Stimulated activated CD8-positive, alpha-beta memory T cell treated with anti-CD3 and anti-CD28 coated beads, Interleukin-7, amount 100 ng/mL, for 1 hour (primary cell): ENCODE measurements at places on chromosomes 4 and X.

DNA sequence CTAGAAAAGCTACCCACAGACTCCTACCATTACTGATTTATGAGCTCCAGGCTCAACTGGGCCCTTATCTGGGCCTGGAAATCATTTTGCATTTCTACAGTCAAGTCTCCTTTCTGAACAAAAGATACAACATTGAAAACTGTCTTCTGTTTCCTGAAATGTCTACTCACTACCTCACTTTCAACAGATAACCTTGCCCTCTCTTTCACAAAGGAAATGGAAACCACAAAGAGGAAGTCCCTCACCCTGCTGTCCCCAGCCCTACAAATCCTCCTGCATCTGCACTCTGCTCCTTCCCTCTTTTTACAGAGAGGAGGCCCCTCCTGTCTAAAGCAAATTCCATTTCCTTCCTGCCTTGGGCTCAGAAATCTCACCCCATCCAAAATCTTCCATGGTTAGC lies 24.8 kb upstream of the CYBB start:
- no peak for DNase-seq

DNA sequence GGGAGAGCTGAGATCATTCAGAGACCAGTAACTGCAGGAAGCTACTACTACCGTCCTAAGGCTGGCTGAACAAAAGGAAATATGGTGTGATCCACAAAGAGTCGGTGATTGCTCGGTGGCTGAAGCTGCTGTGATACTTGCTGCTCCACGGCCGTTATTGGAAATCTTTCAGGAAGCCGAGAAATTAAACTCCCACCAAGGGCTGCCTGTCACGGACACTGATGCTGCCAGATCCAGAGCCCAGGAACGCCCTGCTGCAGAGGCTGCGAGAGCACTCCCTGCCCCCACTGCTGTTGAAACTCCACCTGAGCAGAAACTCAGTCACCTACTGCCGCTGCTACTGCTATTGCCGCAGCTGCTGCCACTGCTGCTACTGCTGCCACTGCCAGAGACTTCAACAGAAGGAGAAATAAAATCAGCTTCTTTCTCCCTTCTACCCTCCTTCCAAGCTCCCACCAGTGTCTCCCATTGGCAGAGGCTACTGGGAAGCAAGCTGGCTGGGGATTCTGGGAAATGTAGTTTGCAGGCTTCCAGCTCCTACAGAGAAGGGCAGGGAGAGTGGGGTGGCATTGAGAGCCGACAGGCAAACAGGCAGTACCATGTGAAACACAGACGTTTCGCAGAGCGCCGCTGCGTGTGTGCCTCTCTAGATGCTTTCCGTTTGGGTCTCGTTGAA lies 126.0 kb upstream of the ENPP6 start:
- no peak for DNase-seq

DNA sequence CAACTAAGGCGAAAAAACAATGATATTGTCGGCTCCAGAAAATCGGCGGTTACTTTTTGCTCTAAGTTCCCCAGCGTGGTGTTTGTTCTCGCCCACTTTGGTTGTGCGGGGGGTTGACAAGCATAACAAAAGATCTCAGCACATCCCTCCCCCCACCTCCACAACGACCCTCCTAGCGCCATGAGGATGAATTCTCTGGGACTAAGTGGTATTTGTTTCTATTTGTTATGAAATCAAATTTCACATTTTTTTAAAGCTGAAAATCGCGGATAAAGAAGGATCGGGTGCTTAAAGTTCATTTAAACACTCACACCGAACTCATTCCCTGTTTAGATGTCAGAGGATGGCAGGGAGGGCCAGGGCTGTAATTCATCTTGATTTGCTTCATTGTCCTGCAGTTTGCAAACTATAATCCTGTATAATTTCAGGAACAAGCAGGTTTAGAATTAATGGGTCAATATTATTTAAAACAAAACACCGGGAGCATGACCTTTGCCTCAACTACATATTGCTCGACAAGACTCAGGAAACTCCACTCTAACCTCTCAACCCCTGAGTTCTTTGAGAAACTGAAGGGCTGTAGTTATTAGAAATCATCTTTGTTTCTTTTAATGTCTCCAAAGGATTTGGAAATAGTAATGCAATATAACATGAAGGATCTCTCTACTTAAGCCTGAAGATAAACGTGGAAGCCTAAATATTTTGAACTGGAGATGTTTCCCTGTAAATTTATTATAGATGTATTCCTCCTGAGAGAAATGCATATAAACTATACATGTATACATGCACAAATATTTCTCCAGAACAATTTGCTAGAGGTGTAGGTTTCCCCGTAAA lies 6.4 kb downstream of the PITX2 start:
- no peak for DNase-seq

DNA sequence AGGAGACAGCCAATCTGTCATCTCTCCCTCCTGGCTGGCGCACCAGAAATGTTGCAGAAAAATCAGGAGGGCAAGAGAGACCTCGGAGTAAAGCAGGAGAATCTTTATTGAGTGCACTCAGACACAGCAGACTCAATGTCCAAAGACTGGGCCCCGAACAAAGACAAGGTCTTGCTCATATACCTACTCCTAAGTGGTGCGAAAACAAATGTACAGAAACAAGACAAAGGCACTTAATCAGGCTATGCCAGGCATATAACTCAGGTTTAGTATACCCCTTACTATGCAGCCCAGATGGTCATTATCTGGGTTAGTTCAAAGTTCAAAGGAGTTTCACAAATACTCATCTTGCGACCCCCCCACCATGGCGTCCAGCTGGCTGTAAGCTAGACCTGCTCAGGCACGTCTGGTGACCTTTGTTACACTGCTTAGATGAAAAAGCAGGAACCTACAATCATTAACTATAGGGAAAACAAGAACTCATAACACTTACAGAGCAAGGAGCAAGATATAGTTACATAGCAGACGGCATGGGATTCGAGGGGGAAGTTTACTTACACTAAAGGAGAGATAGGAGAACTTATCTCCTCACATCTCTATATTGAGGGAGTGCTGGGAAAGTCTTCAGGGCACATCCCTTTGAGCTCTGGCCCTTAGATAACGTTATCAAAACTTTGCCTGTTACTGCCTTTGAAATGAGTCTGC lies 27.5 kb downstream of the SULT1E1 start:
- DNase-seq, result no peak

GRCh38 chrX:134148172-134148692 lies 88.8 kb upstream of the CCDC160 start:
- no peak for DNase-seq

GRCh38 chr4:1402516-1403091 lies 3.6 kb downstream of the NKX1-1 start:
- DNase-seq, result no peak

- DNase-seq, result peak; percentile 48
Measured at GRCh38 chr4:1009542-1010394, 1.7 kb upstream of the FGFRL1 start.

DNA sequence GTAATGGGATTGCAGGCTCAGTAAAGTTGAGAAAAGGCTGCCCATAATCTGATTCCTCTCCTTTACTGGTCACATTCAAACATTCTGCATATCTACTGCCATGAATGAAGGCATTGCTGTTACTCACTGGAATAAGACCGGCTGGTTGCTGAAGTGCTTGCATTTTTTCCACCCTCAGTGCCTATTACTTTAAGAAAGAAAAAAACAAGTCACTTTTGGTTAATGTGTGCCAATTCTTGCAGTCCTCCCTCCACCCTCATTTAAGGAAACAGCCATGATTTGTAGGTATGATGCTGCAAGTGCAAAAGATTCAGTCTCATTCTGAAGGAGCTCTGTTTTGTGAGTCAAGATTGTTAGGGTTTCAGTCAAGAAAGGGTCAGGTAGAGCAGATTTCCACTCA lies 94.9 kb downstream of the EMCN start:
- DNase-seq, result no peak

DNA sequence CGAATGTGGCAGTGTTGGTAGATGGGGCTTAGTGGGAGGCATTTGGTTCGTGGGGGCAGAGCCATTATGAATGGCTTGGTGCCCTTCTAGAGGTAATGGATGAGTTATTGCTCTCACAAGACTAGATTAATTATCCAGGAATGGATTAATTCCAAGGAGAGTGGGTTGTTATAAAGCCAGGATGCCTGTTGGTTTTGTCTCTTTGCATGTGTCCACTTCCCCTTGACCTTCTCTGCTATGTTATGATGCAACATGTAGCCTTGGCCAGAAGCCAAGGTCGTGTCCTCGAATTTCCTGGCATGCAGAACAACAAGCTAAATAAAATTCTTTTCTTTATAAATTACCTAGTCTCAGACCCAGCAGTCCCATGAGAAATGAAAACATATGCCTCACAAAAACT lies 111.2 kb upstream of the PLS3 start:
- no peak for DNase-seq

DNA sequence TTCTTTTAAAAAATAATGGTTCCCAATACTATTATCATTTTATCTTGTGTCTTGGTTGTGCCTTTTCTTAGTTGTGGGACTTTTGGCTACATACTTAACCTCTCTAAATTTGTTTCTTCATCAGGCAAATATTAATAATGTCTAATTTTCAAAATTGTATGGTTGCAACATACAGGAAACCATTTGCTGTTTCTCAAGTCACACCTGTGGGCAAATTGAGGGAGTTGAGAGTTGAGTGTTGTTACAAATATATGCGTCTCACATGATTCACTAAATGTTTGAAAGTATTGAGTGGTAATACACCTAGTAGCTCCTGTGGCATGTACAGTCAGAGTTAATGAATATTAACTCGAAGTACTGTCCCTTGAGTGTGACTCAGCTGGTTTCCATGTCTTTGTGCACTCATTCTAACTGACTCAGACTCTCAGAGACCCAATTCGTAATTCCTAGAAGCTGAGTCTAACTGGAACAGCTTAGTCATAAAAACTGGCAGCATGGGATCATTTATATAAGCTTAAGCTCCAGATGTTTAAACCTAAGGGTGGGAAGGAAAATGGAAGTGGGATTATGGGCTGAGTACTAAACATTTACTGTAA lies 802.4 kb downstream of the TRIML1 start:
- DNase-seq, result no peak

- no peak for DNase-seq
Measured at GRCh38 chrX:54785901-54786300, 12.2 kb downstream of the ITIH6 start.

DNA sequence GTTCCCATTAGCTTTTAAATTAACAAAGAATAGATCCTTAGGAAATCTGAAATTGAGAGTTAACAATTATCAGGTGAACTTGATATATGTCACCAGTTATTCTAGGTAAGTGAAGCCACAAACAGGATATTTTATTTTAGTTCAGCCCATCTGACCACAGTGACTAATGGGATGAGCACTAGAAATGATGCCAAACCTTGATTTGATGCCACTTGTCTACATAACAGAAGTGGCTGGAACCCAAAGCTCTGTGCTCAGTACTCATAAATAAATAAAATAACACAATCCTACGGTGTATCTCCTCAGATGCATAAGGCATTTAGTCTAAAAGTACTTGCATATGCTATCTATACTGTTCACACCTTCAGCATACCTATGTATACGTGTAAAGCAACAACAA lies 12.2 kb downstream of the SLITRK4 start:
- DNase-seq, result no peak

GRCh38 chrX:49237060-49237459 lies 1.8 kb downstream of the CCDC22 start:
- DNase-seq, result no peak

DNA sequence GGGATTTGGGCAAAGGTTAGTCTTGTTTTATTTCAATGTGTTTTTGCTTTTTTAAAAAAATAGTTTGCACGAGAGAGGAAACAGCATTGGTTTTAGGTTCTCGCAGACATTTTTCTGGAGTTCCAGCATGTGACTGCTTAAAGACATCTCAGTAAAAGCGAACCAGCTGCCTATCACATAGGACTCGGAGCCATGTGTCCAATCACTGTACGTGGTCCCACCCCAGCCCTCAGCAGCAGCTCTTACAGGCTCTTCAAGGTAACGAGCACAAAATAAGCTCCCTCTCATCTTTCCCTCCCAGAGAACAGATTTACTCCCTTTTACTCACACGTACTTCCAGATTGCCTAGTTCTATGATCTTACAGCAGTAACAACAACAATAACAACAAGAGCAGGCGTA lies 68.7 kb downstream of the MCF2 start:
- DNase-seq, result no peak

- no peak for DNase-seq
Measured at GRCh38 chr4:86657910-86658309, 63.8 kb downstream of the PTPN13 start.

DNA sequence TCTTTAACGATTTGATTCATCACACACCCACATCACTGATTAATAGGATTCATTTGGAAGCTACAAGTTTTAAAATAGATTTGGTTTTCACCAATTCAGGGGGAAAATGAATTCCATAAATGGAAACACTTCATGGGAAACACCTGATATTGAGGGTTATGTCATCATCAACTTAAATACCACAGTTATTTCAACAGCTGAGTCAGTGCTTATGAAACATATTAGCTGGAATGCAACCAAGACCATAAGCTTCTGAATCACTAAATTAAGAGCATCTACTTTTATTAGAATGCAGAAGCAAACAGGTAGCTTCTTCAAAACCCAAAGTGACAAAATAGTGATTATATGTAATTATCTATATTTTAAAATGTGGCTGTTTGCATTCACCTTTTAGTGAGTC lies 207.8 kb upstream of the DCAF8L1 start:
- no peak for DNase-seq

DNA sequence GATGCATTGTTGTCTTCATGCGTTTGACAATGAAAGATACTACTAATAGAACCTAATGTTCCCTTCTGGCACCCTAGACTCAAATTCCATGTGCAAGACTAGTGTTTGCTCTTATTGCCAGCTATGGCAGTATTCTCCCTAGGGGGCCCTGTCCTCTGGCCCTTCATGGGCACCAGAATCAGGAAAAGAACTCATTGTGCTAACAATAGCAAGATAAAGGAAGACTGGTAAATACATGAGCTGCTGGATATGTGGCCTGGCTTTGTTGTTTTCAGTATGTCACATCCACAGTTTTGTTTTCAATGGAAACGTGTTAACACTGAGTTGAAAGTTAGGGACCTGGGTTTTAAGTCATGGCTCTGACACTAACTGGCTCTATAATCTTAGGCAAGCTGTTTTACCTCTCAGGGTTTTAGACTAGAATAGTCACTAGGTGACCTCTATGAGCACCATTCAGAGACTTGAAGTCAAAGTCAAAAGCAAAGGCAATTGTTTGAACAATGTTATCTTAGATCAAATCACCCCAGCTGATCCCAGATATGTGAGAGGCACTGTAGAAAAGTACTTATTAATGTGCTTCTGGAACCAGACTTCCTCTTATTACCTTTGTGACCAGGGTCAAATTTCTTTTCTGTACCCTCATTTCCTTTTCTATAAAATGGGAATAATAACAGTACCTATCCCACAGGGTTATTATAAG lies 253.7 kb upstream of the DIAPH2 start:
- no peak for DNase-seq

DNA sequence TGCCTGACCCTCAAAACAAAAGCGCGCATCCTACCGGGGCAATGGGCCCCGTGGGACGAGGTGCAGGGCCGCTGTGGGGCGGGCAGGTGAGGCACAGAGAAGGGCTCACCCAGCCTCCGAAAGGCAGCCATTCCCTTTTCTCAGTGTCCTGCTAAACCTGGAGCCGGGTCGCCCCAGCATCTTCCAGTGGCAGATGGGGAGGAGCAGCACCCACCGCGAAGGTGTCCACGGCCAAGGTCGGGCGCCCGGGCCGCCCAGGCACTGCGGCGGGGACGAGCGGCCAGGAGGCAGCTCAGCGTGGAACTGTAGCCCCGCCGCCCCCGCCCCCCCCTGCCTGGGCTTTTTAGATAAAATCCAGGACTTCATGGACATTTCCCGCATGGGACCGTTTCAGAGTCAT lies 19.2 kb upstream of the TLR1 start:
- no peak for DNase-seq

- no peak for DNase-seq
Measured at GRCh38 chrX:20139966-20140365, 1.7 kb downstream of the EIF1AX start.
